Lower lobe of right lung (tissue), 2 donors: ENCODE measurements at places on chromosomes 1 and 21. TPM values are rescaled to one million over a fixed set of nuclear protein-coding genes. Genes with fewer than 3 reads are reported as not detected.
A peak's percentile ranks its signal among the peaks of the same experiment; 100 is the strongest.

- peaks cover 97% of the 10 kb centered on the region for H3K36me3 ChIP-seq
- no peak for DNase-seq
- H3K27ac ChIP-seq = no peak overlapping the region
- no peaks in the 10 kb centered on the region for H3K4me1 ChIP-seq
- no peaks in the 10 kb centered on the region for H3K27me3 ChIP-seq
Measured at GRCh38 chr1:35838693-35839245, 31.0 kb downstream of the AGO4 start.

DNA sequence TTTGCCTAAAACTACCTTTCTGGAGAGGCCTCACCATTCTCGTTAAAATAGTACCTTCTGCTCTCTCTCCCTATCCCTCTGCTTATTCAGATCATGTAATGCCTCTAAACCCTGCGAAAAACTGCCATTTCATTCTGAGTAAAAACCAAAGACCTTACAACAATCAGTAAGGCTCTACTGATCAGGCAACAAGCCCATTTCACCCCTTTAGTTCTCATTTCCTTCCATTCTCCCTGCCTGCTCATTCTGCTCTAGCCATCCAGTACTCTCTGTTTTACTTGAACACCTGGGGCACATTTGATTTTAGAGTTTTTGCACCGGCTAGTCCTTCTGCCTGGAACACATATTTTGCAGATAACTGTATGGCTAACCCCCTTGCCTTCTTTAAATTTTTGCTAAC is 187.8 kb downstream of the COQ8A start:
- no peak overlapping the region for H3K4me3 ChIP-seq
- H3K27me3 ChIP-seq = no peaks in the 10 kb centered on the region
- H3K4me1 ChIP-seq = no peaks in the 10 kb centered on the region

GRCh38 chr21:35525443-35525842 is 476.3 kb upstream of the RUNX1 start:
- H3K27ac ChIP-seq = no peak overlapping the region
- H3K36me3 ChIP-seq = no peaks in the 10 kb centered on the region
- H3K4me3 ChIP-seq = no peak overlapping the region
- peaks cover 20% of the 10 kb centered on the region for H3K4me1 ChIP-seq
- no peak for DNase-seq
- no peaks in the 10 kb centered on the region for H3K27me3 ChIP-seq

DNA sequence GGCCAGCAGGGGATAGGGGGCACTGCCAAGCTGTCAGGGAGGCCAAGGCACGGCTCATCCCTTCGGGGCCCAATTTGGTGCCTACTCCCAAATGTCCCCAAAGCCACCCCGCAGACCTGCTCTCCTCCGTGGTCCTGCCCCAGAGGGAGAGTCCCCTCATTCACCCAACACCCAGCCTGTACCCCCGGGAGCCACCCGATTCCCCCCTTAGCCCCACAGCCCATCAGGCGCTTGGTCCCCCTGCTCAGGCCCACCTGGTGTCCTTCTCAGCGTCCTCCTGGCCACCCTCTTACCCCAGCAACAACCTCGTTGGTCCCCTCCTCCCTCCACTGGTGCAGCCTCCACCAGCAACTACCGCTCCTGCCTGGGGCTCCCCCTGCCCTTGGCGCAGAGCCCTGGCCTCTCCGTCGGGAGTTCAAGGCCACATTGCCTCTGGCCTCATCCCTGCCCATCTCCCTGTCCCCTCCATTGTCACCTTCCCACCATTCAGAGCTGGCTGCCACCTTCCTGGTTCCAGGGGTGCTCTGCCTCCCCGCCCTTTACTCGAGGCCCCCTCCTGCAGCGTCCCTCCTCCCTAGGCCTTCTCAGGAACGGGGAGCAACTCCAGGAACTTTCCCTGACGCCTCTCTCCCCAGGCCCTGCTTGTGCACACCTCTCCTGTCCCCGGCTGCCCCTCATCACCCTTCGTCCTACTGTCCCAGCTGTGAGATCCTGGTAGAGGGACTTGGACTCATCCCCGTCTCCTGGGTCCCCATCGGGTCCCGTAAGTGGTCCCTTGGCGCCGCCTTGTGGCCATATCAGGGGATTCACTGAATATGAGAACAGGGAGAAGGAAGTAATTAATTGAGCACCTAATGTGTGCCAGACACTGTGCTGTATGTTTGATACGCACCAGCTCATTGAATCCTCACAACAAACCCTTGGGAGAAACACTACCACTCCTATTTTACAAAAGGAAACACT is 73.9 kb downstream of the RAP1GAP start:
- H3K4me3 ChIP-seq = no peak overlapping the region
- peak; percentile 86 for DNase-seq
- no peak overlapping the region for H3K27ac ChIP-seq
- H3K27me3 ChIP-seq = peaks cover 11% of the 10 kb centered on the region
- H3K4me1 ChIP-seq = peaks cover 4% of the 10 kb centered on the region

- H3K4me1 ChIP-seq = no peaks in the 10 kb centered on the region
- H3K27ac ChIP-seq = no peak overlapping the region
- no peak overlapping the region for H3K4me3 ChIP-seq
- no peak for DNase-seq
- no peaks in the 10 kb centered on the region for H3K36me3 ChIP-seq
Measured at GRCh38 chr1:47405697-47406096, 10.4 kb upstream of the FOXE3 start.

GRCh38 chr1:55816456-55817426 is 601.6 kb upstream of the USP24 start:
- no peak overlapping the region for H3K27ac ChIP-seq
- no peaks in the 10 kb centered on the region for H3K27me3 ChIP-seq
- H3K36me3 ChIP-seq = no peaks in the 10 kb centered on the region
- no peak for DNase-seq
- no peak overlapping the region for H3K4me3 ChIP-seq

GRCh38 chr1:184395370-184395769 is 8.5 kb downstream of the C1orf21 start:
- no peak overlapping the region for H3K4me3 ChIP-seq
- H3K4me1 ChIP-seq = peaks cover 28% of the 10 kb centered on the region
- H3K27me3 ChIP-seq = no peaks in the 10 kb centered on the region
- DNase-seq = no peak
- H3K27ac ChIP-seq = no peak overlapping the region
- no peaks in the 10 kb centered on the region for H3K36me3 ChIP-seq

GRCh38 chr1:244319283-244320132 is 132.2 kb downstream of the ADSS2 start:
- peaks cover 32% of the 10 kb centered on the region for H3K4me1 ChIP-seq
- no peaks in the 10 kb centered on the region for H3K27me3 ChIP-seq
- no peaks in the 10 kb centered on the region for H3K36me3 ChIP-seq
- no peak for DNase-seq

DNA sequence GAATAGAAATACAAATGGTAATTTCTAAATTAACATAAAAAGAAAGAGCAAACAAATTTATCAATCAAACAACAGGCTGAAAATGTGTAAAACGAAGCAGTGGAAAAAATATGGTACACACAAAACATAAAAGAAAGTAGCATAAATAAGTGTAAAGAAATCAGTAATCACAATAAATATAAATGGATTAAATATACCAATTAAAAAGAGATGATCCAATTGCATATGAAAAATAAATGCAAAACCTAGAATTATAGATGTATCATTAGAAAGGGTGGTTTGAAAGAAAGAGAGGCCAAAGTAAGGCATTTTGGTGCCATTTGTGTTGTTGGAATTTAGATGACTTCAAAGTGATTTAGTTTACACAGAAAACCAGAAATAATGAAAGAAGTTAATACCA is 202.2 kb downstream of the PTBP2 start:
- H3K27me3 ChIP-seq = no peaks in the 10 kb centered on the region
- DNase-seq = no peak
- no peaks in the 10 kb centered on the region for H3K36me3 ChIP-seq
- no peak overlapping the region for H3K4me3 ChIP-seq
- no peaks in the 10 kb centered on the region for H3K4me1 ChIP-seq

Gene CYP4Z1
- 1.4 TPM for total RNA-seq

Gene BARHL2
- total RNA-seq = not detected
